ENCODE measurements at places on chromosomes 7 and 10. TPM values are rescaled to one million over a fixed set of nuclear protein-coding genes. Genes with fewer than 3 reads are reported as not detected.

GRCh38 chr7:76077435-76077834 is 29.5 kb downstream of the MDH2 start:
- no peak for DNase-seq
- no peaks in the 10 kb centered on the region for H3K36me3 ChIP-seq
- H3K4me1 ChIP-seq = no peaks in the 10 kb centered on the region
- H3K27ac ChIP-seq = no peak overlapping the region
- H3K4me3 ChIP-seq = no peak overlapping the region

- no peaks in the 10 kb centered on the region for H3K27me3 ChIP-seq
- no peak overlapping the region for H3K4me3 ChIP-seq
- H3K36me3 ChIP-seq = no peaks in the 10 kb centered on the region
- H3K4me1 ChIP-seq = no peaks in the 10 kb centered on the region
Observed at GRCh38 chr10:10293481-10293951, 724.2 kb upstream of the CELF2 start.

DNA sequence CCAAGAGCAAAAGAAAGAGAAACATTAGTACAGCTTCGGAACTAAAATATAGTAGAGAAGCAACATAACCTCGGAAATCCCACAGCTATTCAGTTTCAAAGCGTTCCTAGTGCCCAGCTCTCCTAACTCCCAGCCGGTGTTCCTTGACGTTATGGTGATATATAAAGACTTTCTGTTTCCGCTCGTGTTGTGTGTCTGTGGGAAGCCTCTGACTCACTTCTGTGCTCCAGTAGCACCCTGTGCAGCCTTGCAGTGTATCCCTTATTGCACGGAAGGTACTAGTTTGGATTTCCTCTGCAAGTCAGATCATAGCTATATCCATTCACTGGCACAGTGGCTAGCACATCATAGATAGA is 535 bp downstream of the ASAH2B start:
- no peaks in the 10 kb centered on the region for H3K27me3 ChIP-seq
- peaks cover 17% of the 10 kb centered on the region for H3K4me1 ChIP-seq
- H3K27ac ChIP-seq = peak overlapping the region; percentile 96
- H3K36me3 ChIP-seq = no peaks in the 10 kb centered on the region

CRTAC1 gene
- total RNA-seq = not detected

DNA sequence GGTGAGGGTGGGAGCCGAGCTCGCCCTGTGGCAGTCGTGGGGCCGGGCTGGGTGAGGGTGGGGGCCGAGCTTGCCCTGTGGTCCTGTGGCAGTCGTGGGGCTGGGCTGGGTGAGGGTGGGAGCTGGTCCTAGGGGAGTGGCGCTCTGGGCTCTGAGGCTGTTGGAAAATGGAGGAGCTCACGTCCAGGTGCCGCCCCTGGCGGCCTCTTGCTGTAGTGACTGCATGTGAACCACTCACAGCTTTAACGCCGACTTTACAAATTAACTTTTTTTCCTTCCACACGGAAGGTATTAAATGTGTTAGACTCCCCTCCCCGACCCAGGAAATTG is 312.6 kb downstream of the WDR37 start:
- H3K27me3 ChIP-seq = peaks cover 41% of the 10 kb centered on the region

- H3K27ac ChIP-seq = no peak overlapping the region
- peaks cover 6% of the 10 kb centered on the region for H3K36me3 ChIP-seq
- H3K27me3 ChIP-seq = peaks cover 25% of the 10 kb centered on the region
- H3K4me3 ChIP-seq = peak overlapping the region; percentile 36
Observed at GRCh38 chr10:110241407-110241806, 34.0 kb downstream of the MXI1 start.

DNA sequence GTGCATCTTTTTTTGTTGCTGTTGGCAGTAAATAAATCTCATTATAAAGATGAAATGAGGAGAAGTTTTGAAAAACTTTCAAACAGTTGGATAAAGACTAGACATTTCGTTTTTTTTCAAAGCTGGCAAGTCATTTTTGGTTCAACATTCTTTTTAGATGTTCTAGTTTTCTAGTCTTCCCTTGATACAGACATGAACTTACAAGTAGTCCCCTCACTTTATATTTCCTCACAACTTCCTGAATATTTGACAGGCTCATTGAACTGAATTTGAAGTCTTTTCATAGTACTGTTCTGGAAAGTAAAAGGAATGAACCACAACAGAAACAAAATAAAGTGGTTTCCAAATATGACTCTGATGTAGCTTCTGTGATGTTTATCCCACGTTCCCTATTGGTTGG is 134.2 kb downstream of the NRCAM start:
- no peak for DNase-seq
- H3K36me3 ChIP-seq = no peaks in the 10 kb centered on the region
- no peak overlapping the region for H3K27ac ChIP-seq
- H3K4me3 ChIP-seq = no peak overlapping the region
- peaks cover 20% of the 10 kb centered on the region for H3K27me3 ChIP-seq

SPDYE1 gene
- not detected for total RNA-seq

All from natural killer cell treated with Interleukin-12 subunit alpha and Interleukin-12 subunit beta and Interleukin-15 and Interleukin-18, amount 100 ng/mL, for 72 hours (primary cell).